Activated CD8-positive, alpha-beta memory T cell treated with anti-CD3 and anti-CD28 coated beads for 1 hour (primary cell): ENCODE measurements at places on chromosomes 3 and 15.
A peak's percentile ranks its signal among the peaks of the same experiment; 100 is the strongest.

DNA sequence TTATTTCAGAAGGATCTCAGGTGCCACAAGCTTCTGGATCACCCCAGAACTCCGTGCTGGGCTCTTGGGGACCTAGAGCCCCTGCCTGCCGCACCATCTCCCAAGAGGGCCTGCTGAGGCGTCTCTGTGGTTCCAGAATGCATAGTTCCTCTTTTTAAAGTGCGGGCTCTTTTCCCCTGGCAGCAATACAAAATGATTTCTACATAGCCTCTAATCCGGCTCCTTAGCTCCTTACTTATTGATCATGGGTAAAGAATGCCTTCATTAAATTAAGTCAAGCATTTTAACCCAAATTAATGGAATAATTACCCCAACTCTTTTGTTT is 121.9 kb downstream of the ATP10A start:
- no peak for DNase-seq

DNA sequence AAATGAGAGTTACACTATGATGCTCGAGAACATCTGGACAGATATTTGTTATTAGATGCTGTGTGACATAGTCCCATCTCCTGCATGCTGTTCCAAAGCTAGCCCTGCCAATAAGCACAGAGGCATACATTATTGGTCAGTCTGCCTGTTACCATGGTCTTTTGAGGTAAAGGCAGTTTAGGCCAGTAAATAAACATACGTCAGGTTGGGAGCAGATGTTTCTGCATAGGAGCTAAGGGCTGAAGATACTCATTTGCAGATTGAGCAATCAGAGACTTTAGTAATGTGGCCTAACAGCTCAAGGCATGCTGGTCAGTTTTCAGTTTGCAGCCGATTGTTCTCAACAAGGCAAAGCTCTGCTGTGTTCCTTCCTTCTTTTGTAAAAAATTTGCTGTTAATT is 192.9 kb downstream of the ADAMTSL3 start:
- DNase-seq: no peak

DNA sequence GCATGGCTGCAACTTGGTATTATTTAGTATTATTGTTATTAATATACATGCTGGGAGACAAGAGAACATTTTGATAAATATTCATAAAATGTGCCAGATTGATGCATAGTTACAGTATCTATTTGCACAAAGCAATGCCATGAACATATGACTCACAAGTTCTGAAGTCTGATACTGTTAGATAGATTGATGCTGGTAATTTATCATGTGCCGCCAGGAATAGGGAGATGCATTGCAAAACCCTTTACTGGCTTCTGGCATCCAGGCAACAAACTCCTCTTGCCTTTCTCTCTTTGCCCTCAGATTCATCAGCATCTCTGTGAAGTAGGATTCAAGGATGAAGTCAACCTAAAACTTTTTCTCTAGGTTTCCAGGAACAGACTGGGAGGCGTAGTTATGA is 41.0 kb upstream of the SLC25A26 start:
- DNase-seq: no peak

DNA sequence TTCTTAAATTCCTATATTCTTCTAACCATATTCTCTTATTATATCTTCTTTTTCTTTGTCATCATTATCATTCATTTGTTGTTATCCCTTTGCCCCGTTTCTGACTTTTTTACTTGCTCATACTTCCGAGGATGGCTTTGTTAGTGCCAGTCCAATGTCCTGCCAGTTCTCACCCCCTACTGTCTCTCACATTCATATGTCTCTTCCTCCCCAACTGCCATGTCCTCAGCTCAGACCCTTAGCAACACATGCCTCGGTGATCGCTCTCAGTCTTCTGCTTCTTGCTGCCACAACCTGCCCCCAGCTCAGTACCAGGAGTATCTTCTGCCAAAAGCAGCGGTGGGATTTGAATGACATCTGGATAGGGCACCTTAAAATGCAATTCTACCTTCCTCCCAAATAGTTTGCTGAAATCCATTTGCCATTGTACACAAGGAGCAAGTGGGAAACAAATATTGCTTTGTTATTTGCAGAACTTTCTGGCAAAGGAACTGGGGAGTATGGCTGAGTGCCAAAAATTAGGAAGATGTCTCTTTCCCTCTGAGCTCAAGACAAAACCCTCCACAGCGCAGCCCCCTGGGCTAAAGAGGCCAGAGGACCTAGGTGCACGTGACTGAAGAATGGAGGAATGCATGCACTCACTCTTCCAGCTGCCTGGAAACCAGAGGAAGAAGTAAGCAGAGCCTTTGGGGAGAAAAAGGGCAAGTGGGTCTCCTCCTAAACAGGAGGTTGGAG is 57.7 kb upstream of the CTNNB1 start:
- no peak for DNase-seq

DNA sequence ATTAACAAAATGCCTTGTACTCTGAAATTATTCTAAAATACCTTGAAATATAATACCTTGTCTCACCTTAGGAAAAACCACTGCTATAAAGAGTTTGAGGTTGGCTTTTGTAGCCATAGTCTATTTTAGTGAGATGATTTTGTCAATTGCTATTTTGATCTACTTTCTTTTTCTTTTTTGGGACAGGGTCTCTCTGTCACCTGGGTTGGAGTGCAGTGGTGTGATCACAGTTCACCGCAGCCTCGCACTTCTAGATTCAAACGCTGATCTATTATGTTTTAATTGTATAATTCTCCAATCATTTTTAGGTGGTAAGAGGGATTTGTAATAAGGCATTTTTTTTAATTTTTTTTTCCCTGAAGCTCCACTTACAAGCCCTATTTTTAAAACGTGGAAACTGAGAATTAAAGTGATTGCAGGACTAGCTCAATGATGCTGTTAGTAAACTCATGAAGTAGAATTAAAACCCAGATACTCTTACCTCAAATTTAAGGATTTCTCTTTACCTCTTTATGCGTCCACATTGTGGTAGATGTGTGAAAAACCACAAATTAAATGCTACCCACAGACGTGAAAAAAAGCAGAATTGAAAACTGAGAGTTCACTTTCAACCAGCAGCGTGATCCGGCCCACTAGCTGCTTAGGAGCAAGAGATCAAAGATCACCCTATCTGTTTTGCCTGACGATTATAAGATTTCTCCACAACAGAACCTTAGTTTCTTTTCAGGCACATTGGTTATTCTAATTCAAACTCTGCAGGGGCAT is 384.2 kb downstream of the CGGBP1 start:
- no peak for DNase-seq

GRCh38 chr3:179147514-179147872 is 664 bp upstream of the PIK3CA start:
- peak; percentile 39 for DNase-seq

DNA sequence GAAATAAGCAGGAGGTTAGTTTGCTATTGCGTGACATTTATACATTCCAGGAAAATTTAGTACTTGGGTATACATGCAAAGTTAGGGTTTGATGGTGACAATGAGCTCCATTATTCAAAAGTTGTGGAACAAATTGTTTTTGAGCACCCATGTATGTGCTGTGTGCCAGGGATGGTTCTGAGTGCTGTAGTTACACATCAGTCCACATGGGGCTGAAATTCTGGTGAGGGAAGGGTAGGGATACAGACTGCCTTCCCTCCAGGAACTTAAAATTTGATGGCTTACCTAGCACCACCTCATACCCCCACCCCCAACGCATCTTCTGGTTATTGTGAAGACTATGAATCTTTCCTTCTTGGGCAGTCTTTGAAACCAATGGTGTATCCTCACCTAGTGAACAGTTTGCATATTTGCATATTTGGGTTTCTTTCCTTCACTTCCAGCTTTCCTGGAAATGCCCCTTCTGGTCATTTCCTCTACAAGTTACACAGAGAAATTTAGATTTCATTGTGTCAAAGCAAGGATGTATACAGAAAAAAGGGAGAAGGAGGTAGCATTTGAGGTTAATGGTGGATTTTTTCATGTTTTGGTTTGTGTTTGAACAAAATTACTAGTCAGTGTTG is 222.0 kb upstream of the IL12A start:
- DNase-seq: no peak

GRCh38 chr3:174110761-174111160 is 713.2 kb downstream of the NLGN1 start:
- no peak for DNase-seq

GRCh38 chr15:30953731-30954378 is 37.6 kb downstream of the MTMR10 start:
- DNase-seq: no peak

DNA sequence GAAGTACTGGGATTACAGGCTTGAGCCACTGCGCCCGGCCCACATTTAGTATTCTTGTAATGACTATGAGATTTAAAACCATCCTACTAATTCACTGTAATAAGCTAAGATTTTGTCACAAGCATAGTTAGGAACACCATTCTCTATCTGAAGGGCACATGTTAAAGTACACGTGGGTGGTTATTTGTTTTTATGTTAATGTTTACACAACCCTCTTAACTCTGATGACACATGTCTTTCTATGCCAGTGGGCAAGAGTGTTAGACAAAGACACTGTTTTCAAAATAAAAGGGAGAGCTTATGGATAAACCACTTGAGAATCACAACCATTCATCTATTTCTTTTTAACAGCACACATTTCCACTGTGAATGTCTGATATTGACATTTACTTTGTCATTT is 537.6 kb upstream of the IL12A start:
- DNase-seq: no peak

DNA sequence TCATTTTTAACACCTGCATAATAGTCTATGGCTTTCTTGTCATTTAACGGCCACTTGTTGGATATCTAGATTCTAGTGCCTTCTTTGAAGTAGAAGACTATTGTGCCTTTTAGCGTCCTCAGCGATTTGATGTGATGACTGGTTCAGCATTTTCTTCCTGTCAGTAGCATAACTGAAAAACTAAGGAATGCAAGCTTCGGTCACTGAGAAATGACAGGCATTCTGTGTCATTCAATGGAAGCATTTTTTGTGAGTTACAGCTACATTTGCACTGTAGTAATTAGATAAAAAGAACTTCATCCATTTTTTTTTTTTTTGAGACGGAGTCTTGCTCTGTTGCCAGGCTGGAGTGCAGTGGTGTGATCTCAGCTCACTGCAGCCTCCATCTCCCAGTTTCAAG is 10.3 kb downstream of the NEK11 start:
- no peak for DNase-seq

- DNase-seq: no peak
Measured at GRCh38 chr3:43307226-43307625, 20.9 kb downstream of the SNRK start.

DNA sequence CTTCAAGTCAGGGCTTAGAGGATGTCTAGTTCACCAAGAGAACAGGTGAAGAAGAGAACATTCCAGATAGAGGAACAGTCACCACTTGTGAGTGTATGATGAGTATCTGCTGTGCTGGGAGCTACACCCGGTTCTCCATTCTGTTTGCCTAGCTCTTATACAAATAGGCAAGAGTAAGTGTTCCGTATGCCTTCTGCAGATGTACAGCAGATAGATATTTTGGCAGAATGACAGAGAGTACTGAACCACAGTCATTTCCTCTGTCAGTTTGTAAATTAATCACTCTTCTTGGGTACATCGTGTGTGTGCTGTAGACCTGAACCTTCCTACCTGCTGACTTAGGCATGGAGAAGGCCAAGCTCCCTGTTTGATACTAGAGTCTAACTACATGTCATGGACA is 108.3 kb upstream of the CTDSPL start:
- no peak for DNase-seq

DNA sequence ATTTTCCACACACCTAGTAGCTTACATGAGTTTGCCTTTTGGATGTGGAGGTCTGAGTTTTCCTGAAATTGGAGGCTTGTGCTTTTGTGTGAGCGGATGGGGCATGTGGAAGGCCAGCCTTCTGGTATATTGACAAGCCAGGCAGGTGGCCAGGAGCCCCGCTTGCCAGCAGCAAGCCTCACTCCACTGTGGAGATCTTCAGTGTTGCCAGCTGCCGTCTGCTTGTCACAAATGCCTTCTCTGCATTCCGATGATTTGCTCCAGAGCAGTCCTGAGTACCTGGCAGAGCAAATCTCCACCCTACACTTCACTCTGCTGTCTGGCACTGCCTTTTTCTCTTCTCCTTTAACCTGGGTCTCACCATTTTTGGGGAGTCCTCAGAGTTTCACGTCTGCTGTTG is 29.1 kb upstream of the CHST2 start:
- no peak for DNase-seq

DNA sequence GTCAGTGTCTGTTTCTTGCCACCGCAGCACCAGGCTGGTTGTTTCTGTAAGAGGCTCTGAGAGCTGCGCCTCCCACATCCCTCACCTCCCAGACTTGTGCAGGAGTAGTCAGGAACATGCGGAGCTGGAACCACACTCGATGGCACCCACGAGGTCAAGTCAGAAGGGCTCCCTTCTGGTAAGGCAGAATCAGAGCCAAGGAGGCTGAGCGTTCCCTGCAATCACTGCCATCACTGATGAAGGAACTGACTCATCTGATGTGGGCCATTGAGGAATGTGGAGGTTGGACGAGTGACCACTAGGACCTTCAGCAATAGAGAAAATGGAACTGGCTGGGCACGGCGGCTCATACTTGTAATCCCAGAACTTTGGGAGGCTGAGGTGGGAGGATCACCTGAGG is 35.7 kb upstream of the BLM start:
- no peak for DNase-seq

- DNase-seq: no peak
Measured at GRCh38 chr15:86021281-86022264, 58.1 kb upstream of the AGBL1 start.

- DNase-seq: no peak
Measured at GRCh38 chr3:121995161-121996137, 26.6 kb downstream of the ILDR1 start.

GRCh38 chr15:43943511-43943910 is 116.7 kb downstream of the WDR76 start:
- no peak for DNase-seq

DNA sequence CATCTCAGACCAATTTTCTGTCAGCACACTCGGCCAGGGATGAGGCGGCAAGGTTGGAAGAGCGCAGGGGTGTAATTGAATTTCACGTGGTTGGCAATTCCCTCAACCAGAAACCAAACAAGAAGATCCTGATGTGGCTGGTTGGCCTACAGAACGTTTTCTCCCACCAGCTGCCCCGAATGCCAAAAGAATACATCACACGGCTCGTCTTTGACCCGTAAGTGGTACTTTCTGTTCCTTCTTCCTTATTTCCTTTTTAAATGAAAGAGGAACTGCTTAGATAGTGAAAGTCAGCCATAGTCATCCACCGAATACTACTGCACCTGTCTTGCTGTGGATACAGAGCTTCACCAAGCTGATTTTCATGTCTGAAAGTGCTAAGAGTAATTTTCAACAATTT is 60.1 kb downstream of the SGO1 start:
- no peak for DNase-seq

- DNase-seq: no peak
Measured at GRCh38 chr15:24645627-24646026, 29.9 kb upstream of the NPAP1 start.

DNA sequence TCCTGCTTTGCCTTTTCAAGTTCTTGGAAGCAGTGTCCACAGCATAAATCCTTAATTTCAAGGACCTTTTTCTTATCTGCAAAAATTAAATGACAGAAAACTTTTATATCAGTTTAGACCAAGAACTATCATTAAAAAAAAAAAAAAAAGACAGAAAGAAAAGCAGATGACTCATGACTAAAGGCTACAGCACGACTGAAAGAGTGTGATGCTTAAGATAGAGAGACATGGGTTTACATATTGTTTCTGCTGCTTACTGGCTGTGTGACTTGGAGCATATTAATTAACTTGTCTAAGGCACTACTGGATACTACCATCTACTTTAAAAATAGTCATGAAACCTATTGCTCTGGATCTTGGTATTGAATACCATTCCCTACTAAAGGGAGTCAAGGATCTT is 62.3 kb downstream of the CEP152 start:
- DNase-seq: no peak

GRCh38 chr15:57205027-57205855 is 171.1 kb upstream of the CGNL1 start:
- no peak for DNase-seq

- DNase-seq: no peak
Measured at GRCh38 chr15:94052711-94053110, 178.7 kb upstream of the MCTP2 start.
